ENCODE measurements at places on chromosomes 13 and 19.

DNA sequence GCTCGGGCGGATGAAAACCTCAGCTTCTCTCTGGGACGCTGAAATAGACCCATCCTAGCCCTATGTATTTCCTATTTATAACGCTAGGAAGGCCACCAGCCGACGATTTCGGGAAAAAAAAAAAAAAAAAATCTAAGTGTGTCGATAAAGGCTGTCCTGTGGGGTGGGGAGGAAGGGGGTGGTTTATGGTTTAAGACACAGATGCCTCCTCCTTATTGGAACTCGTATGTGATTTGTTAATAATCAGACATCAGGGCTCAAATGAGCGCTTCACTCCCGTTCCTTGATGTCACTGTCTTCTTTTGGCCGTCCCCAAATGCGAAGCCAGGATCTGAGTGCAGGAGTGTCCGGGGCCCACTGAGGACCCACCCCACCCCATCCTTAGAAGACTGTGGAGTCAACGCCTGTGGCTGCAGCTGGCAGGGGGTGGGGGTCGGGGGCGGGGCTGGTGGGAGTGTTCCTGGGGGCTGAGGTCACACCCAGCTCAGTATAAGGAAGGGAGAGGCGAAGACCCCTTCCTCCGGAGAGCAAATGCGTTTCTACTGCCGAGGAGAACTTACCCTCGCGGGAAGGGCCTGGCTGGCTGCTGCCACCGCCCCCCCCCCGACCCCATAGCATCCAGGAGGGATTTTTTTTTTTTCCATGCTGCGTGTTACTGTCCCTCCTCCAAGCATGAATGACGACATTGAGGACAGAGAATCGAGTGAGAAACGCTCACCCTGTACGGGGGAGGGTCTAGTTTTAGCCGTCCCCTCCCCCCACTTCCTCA is 971 bp downstream of the ATCAY start:
- no peak for DNase-seq

- peak; percentile 65 for DNase-seq
Observed at GRCh38 chr19:18297308-18297707, 15.9 kb upstream of the JUND start.

DNA sequence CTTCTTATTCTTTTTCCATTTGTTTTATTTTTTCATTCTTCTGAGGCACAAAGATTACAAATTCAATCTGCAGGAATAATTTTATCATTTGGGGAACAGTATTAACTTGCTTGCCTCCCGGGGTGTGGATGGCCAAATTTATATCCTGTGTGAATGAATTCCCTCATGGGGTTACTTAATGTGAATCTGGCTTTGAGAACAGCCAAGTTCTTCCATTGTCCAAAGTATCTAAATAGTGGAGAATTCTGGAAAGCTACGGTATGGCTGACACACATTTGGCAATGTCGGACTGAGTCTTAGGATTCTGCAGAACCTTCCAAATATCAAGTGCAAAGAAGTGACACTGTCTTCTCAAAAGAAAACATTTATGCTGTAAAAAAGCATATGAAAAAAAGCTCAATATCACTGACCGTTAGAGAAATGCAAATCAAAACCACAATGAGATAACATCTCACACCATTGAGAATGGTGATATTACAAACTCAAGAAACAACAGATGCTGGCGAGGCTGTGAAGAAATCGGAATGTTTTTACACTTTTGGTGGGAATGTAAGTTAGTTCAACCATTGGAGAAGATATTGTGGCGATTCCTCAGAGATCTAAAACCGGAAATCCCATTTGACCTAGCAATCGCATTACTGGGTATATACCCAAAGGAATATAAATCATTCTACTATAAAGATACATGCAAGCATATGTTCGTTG is 620.2 kb downstream of the EFNB2 start:
- no peak for DNase-seq

DNA sequence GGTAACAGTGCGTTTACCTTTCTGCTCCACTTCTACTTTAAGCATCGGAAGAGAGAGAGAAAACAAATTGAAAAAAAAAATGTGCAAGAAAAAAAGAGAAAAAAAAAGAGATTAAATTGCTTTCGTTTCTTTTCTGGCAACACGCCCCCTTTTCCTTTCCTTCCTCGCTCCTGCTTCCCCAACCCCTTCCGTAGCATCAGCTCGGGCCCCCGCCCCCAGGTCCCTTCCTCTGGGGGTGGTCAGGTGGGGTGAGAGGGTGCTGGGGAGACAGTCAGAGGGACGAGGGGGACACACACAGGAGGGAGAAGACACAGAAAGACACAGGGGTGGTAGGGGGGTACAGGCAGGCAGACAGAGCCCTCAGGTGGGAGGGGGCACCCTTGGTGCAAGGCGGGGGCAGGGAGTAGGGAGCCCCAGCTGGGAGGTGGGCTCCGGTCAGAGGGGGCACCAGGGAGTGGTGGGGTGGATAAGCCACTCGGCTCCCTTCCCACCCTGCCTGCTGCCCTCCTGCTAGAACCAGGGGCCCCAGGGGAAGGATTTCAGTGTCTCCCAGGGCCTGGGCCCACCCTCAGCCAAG is 30.7 kb upstream of the ASF1B start:
- DNase-seq = no peak

GRCh38 chr13:39821977-39822376 is 166.5 kb downstream of the COG6 start:
- DNase-seq = no peak

DNA sequence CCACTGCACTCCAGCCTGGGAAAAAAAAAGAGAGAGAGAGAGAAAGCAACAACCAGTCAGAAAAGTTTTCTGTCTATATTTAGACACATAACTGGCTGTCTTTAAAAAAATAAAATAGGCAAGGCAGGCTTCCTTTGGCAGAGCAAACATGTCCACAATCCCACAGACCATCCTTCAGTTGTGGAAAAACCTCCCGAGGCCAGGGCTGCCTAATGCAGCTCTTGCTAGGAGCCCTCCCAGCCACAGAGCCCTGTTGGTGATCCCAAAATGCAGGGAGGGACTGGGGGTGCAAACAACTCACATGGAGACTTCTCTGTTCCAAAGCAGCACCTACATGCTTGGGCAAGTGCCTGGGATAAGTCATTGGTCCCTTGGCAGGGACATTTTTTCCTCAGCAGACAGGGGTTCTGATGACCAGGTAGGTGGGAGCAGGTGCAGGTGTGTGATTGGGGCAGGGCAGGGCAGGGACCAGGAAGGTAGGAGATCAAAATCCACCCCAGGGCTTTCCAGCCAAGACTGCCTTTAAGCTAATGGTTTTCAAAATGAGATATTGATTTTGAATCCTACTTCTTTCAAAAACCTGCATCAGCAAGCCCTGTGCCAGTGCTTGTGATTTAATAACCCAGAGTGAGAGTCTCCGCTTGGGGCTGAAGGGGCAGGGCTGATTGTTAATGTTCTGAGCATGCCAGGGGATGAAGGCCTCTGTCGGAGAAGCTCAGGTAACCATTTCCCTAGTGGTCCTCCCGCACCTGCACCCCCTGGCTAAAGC is 178.5 kb downstream of the USP12 start:
- DNase-seq = no peak

DNA sequence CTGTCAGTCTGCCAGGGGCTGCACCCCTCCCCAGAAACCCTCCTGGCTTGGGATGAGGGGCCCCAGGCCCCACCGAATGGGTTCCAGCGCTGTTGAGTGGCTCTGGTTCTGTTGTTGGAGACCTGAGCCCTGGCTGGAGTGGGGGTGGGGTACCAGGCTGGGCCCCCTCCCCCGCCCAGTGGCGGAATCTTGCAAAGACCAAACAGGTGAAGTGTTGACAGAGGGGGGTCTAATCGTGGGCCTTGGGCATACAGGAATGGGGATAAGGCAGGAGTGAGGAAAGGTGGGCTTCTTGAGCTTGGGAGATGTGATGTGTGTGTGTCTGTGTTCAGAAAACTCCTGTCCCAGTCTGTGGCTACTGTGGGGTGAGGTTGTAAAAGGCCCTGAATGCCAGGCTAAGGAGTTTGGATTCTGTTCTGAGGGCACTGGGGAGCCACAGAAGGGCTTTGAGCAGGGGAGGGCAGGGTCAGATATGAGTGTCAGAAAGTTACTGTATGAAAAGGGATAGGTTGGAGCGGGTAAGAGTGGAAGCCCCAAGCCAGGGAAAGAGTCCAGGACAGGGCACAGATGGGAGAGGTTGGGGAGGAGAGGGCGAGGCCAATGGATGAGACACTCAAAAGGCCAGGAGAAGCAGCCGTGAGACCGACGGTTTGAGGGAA is at the start of gene HIPK4:
TSS of gene HIPK4 (minus strand) at position 98 of the 659 bp plus-strand sequence. CDS start 279 bp downstream, outside the sequence.
- no peak for DNase-seq

GRCh38 chr19:53076984-53077383 is 26.2 kb downstream of the ZNF160 start:
- peak; percentile 19 for DNase-seq

- DNase-seq = no peak
Observed at GRCh38 chr13:96294930-96295881, 205.3 kb downstream of the HS6ST3 start.

GRCh38 chr19:37987356-37988332 is 80.6 kb downstream of the SIPA1L3 start:
- DNase-seq = no peak

- DNase-seq = peak; percentile 7
Observed at GRCh38 chr19:50328224-50328872, 829 bp downstream of the KCNC3 start.

DNA sequence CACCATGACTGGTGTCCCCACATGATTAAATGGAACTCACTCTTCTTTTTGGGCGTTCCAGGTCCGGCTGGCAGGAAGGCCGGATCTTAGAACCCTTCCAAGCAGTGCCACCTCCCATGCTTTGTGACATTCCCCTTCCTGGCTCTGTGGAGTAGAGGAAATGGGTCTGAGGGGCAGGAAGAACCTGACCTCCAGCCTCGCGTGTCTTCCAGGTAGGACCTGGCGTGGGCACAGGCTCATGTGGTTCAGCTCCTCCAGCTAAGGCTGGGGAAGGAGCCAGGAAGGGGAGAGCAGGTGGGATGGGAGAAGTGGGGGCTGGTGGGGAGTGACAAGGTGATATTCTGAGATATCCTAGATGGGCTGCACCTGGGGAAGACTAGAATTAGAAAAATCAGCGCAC is 2.1 kb downstream of the TMEM255B start:
- DNase-seq = no peak

DNA sequence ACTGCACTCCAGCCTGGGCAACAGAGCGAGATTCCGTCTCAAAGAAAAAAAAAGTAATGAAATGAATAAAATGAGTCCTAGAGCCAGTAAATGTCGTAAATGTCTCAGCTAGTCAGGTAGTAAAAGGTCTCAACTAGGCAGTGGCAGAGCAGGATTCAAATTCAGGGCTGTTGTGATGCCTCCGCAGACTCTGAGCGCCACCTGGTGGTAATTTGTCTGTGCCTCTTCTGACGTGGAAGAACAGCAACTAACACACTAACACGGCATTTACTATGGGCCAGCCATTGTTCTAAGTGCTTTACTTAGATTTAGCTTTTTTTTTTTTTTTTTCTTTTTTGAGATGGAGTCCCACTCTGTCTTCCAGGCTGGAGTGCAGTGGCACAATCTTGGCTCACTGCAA is 30.2 kb downstream of the CYP2F1 start:
- peak; percentile 71 for DNase-seq

DNA sequence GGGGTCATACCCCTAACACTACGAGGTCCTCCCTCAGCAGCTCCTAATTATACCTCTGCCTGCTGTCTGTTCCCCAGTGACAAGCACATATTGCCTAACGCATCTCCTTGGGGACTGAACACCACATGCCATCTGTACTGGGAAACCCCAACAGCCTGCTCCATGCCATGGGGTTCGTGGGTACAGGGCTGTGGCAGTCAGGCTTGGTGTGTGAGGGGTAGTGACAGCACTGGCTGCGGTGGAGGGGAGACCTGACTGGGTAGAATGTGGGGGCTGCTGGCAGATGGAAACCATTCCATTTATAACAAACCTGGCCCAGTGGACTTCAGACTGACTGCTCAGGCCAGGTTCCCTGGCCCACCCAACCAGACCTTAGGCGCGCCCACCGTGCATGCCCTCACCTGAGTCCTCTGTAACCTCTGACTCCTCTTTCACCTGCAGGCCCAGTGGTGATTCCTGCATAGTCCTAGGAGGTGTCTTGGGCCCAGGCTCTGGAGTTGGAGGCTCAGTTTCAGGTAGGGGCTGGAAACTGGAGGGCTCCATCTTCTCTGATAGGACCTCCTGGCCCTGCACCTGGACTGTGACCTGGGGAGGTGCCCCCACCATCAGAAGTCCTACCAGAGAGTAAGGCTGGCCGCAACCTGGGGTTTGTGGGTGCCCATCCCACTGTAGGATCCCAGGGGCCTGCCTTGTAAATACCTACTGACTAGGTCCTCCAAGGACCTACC is 3.0 kb downstream of the MZF1 start:
- no peak for DNase-seq

DNA sequence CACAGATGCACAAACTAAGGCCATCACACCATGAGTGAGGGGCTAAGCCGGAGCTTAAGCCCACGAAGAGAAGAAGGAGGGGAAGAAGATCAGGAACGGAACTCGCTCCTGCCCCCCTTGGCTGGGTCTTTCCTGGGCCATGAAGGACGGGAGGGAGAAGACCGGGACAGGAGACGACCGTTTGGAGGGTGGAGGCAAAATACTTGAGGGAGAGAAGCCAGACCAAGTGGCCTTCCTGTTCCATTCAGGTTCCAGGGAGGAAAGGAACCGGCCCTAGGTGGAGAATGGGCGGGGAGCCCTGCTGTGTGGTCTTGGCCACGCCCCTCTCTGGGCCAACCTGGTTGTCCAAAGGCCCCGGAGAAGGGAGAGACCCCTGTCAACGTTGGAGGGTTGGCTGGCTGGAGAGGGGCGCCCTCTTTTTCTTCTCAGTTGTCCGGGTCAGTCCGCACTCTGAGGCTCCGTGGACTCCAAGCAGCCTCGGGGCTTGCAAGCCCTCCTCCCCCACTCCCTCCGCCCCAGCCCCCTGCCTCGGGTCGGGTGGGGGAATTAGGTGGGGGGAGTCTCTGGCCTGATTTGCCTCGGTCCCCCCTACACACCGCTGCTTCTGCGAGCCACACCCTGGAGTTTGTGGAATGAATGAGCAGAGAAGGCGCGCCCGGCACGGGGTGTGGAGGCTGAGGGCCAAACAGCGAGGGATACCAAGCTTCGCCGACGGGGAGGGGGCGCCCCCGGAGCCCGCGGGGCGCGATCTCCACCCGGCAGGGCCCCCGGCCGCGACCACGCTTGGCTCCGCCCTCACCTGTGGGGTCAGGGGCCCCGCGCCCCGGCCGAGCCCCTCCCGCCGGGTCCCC is 757 bp downstream of the FBN3 start:
- DNase-seq = no peak

DNA sequence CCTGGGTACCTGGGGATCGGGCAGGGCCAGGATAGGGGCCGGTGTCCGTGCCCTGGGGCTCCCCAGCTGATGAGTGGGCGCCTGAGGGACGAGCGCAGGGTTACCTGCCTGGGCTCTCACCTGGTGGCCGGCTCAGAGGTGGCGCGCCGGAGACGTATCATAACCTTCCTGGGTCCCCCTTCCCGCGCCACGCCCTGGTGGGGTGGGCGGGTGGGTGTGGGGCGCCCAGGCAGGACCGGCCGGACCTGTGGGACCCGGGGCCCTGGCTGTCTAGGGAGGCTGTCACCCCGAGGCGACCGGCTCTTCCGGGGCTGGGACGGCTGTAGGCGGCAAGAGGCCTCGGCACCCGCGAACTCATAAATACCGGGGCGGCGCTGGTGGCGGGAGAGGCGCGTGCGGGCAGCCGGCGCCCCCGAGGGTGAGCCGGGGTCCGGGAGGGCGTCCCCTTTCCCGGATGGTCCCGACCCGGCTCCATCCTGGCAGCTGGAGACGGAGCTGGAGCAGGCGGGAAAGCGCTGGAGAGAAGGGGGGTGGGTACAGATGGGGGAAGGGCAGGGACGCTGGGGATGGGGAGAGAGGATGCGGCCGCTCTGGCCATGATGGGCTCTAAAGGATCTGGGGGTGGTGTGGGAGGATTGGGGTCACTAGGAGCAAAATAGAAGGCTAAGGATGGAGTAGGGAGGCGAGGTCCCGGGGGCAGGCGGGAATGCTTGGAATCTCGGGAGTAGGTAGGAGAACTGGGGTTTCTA is at the start of gene ACP7:
TSS of gene ACP7 (plus strand) at position 386 of the 749 bp plus-strand sequence. CDS start 902 bp downstream, outside the sequence.
- DNase-seq = no peak

GRCh38 chr19:6060600-6061375 is 49.5 kb downstream of the RFX2 start:
- DNase-seq = peak; percentile 79
